Kidney (tissue), 22 donors: ENCODE measurements at places on chromosomes 12 and 14.

DNA sequence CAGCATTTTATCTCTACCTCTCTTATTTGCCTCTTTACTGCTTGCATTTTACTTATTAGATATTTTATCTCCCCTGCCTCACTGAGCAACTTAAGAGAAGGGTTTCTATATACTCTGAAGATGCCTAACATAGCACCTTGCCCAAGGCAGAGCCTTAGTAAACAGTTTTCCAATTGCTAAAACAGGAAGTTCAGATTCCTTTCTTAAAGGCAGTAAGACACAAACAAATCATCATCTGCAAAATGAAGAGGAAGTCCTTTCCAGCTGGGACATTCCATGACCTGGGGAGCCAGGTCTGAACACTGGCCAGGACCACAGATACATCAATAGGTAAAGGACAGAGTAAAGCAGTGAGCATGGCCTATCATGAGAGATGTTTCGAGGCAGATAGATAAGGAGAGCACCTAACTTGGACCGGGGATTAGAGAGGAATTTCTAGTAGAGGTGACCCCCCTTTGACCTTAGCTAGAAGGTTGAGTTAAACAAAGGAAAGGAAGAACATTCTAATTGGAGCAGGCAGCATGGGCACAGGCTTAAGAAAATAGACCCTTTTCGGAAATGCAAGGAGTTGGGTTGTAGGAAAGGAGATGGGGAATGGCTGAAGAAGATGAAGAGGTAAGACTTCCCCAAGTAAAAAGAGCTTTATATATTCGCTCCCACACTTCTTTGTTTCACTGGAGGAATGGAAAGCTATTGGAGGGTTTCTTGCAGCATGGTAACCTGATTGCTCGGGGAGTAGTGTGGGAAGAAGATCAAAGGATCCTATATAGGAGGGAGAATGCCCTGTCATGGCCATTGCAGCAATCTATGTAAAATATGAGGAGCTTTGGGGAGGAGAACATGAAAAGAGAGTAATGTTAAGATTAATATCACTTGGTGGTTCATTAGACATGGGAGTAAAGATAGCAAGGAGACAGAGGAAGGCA lies 94.8 kb downstream of the PHLDA1 start:
- H3K27ac ChIP-seq = no peak overlapping the region
- no peak for DNase-seq
- H3K4me3 ChIP-seq = no peak overlapping the region
- peaks cover 3% of the 10 kb centered on the region for H3K4me1 ChIP-seq
- H3K36me3 ChIP-seq = no peaks in the 10 kb centered on the region
- H3K27me3 ChIP-seq = no peaks in the 10 kb centered on the region

DNA sequence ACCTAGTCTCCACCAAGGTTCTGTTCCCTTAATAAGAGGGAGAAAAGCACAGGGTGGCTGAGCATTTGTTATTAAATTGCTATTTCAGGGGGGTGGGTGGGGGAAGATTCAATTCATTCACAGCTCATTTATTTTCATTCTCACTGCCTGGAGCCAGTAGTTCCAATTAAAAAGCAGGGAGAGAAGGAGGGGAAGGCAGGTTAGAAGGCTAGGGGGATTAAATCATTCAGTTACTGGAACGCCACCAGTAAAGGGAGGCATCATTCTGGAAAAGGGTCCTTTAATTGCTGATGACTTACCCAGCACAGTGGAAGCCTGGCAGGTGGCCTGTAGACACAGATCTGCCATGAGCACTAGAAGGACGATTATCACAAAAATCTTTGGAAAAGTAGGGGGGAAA lies 47.4 kb downstream of the NIN start:
- H3K4me3 ChIP-seq = no peak overlapping the region
- H3K36me3 ChIP-seq = no peaks in the 10 kb centered on the region
- no peak for DNase-seq
- H3K27ac ChIP-seq = no peak overlapping the region

DNA sequence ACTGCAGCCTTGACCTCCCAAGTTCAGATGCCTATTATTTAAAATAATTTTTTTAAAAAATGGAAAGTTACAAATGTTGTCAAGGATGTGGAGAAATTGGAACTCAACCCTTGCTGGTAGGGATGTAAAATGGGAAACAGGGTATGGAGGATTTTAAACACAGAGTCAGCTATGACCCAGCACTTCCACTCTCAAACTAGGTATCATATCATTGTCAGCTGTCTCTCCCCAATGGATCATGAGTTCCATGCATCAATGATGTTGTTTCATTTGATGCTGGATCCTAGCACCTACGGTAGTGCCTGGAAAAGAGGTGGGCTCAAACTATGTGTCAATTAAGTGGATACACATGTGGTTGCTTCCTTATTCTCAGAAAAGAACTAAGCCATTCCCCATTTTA lies 150.9 kb downstream of the RIMBP2 start:
- no peaks in the 10 kb centered on the region for H3K27me3 ChIP-seq
- no peak overlapping the region for H3K4me3 ChIP-seq
- DNase-seq = no peak

DNA sequence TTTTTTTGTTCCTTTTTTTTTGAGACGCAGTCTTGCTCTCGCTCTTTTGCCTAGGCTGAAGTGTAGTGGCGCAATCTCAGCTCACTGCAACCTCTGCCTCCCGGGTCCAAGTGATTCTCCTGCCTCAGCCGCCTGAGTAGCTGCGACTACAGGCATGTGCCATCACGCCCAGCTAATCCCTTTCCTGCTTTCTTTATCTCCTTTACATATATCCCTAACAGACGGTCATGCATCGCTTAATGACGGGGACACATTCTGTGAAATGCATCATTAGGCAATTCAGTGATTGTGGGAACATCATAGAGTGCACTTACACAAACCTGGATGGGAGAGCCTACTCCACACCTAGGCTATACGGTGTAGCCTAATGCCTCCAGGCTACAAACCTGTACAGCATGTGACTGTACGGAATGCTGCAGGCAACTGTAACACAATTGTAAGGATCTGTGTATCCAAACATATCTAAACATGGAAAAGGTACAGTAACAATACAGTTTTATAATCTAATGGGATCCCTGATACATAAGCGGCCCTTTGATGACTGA lies 32.8 kb downstream of the NOS1 start:
- H3K4me3 ChIP-seq = no peak overlapping the region
- H3K4me1 ChIP-seq = no peaks in the 10 kb centered on the region
- no peaks in the 10 kb centered on the region for H3K36me3 ChIP-seq
- no peaks in the 10 kb centered on the region for H3K27me3 ChIP-seq
- no peak for DNase-seq

DNA sequence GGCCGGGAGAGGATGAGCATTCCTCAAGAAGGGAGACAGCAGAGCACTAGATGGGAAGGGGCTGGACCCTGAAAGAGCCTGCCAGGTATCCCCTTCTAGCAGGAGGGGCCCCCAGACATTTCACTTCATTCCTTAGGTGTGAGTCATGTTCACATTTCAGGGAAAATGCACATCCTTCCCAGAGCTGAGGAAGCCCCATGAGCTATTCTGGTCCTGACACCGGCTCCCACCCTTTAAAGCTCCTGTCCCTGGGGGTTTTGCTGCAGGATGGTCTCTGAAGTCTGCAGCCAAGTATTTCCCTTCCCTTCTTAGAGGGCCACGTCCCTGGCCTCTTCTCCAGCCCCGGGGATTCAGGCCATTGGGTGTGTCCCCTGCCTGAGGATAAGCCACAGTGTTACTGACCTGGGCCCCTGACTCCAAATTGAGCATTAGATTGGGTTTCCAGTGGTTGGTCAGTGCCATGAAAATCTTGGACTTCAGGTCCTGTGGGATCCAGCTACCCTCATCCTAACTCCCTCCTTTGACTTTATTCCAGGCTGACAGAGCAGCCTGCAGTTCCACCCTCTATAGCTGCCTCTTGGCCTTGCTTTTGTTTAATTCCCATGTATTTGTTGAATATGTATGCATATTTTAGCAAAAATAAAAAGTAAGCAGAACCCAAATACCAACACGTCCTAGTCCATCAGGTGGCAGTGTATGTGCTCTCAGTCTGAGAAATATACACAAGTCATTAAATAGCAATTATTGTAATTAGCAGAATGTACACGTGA lies 267.1 kb downstream of the CACNA1C start:
- H3K27me3 ChIP-seq = no peaks in the 10 kb centered on the region
- H3K4me1 ChIP-seq = no peaks in the 10 kb centered on the region
- no peaks in the 10 kb centered on the region for H3K36me3 ChIP-seq
- no peak overlapping the region for H3K4me3 ChIP-seq
- H3K27ac ChIP-seq = no peak overlapping the region

- H3K4me1 ChIP-seq = no peaks in the 10 kb centered on the region
- H3K36me3 ChIP-seq = no peaks in the 10 kb centered on the region
- no peak overlapping the region for H3K4me3 ChIP-seq
These were observed 77.2 kb upstream of the RFLNA start for GRCh38 chr12:124217508-124218242.

GRCh38 chr14:79836577-79836976 lies 374.7 kb downstream of the DIO2 start:
- H3K36me3 ChIP-seq = no peaks in the 10 kb centered on the region
- H3K27me3 ChIP-seq = no peaks in the 10 kb centered on the region
- H3K27ac ChIP-seq = no peak overlapping the region
- DNase-seq = no peak
- H3K4me3 ChIP-seq = no peak overlapping the region

DNA sequence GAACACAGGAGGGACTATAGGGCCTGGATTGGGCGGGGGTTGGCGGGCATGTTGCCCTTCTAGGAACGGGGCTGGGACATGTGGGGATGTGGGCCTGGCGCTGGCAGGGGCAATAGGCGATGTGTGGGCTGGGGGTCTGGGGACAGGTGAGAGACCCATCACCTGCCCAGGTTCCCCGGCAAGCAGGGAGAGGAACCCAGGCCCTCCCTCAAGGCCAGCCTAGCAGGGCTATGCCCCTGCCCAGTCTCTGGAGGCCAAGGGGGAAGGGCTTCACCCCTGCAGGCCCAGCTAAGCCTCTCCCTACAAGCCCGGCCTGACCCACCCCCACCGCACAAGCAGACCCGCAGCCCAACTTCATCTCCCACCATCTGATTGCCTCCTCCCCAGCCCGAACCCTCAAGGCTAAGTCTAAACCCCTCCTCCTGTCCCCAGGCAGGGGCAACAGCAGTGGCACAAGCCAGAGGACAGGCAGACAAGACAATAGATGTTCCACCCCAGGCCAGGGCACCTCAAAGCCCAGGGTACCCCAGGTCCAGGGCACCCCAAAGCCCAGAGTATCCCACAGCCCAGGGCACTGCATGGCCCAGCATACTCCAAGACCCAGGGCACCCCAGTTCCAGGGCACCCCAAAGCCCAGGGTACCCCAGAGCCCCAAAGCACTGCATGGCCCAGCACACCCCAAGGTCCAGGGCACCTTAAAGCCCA lies 6.5 kb downstream of the JAG2 start:
- H3K4me3 ChIP-seq = no peak overlapping the region
- H3K27me3 ChIP-seq = no peaks in the 10 kb centered on the region
- no peaks in the 10 kb centered on the region for H3K36me3 ChIP-seq
- DNase-seq = no peak
- H3K4me1 ChIP-seq = no peaks in the 10 kb centered on the region
- no peak overlapping the region for H3K27ac ChIP-seq

- H3K4me3 ChIP-seq = no peak overlapping the region
- no peaks in the 10 kb centered on the region for H3K27me3 ChIP-seq
- no peaks in the 10 kb centered on the region for H3K36me3 ChIP-seq
- no peaks in the 10 kb centered on the region for H3K4me1 ChIP-seq
These were observed 1318.9 kb downstream of the AACS start for GRCh38 chr12:126384026-126384564.

- DNase-seq = no peak
- H3K4me1 ChIP-seq = no peaks in the 10 kb centered on the region
- H3K4me3 ChIP-seq = no peak overlapping the region
- H3K36me3 ChIP-seq = peaks cover 6% of the 10 kb centered on the region
- H3K27ac ChIP-seq = no peak overlapping the region
- no peaks in the 10 kb centered on the region for H3K27me3 ChIP-seq
These were observed 77.7 kb downstream of the SEC23A start for GRCh38 chr14:39025250-39025809.

DNA sequence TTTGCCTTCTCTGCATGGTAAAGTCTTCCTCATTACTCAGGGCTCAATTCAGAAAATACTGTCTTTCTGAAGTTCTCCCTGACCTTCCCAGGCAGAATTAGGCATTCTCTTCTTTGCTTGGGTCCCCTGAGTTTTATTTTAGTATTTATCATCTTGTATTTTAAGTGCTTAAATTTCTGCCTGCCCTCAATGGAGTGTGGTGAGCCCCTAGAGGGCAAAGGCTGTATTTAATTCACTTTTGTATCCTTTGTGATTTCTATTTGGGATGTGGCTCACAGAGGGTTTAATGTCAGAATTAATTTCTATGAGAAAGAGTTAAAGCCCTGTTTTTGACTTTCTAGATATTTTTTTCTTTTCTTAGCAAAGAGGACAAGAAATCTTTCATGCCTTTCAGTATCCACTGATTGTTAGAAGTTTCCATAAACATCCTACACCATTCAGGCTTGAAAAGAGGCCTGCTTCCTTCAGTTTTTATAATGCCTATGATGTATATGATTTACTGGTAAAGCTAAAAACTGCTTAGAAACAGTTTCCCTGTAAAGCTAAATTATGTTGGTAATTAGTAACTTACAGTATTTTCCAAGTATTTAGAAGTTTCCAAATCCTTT lies 55.6 kb upstream of the PTPRB start:
- no peak overlapping the region for H3K27ac ChIP-seq
- H3K4me1 ChIP-seq = no peaks in the 10 kb centered on the region
- DNase-seq = no peak
- no peaks in the 10 kb centered on the region for H3K27me3 ChIP-seq
